ENCODE measurements at places on chromosomes 1 and 21.

DNA sequence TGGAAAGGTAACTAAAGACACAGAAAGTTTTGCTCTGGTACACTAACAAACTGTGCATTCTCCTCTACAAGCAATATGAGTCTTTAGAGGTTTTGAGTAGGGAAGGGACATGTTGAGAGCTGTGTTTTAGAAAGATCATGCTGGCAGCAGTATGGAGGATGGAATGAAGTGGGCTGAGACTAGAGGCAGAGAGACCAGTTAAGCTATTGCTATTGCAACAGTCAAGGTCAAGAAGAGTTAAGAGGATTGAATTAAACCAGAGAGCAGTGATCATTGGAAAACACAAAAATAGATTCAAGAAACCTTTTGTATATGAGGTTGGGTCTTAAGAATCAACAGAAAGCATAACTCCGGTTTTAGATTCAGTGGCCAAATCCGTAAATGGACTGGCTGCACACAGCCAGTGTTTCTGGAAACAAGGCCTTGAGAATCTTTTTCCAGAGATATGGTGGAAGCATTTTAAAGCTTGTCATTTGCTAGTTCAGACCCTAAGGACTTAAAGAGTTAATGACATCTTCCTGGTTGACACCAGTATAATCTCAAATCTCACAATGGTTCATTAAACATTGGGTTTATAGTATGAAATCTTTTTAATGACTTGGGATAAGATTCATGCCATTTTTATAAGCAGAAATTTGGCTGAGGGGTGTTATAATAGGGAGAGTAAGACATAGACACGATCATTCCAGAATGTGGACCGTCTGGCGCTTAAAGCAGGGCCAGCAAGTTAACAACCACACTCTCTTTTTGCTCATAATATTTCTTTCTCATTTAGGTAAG is 177.9 kb downstream of the NR5A2 start:
- DNase-seq: no peak

DNA sequence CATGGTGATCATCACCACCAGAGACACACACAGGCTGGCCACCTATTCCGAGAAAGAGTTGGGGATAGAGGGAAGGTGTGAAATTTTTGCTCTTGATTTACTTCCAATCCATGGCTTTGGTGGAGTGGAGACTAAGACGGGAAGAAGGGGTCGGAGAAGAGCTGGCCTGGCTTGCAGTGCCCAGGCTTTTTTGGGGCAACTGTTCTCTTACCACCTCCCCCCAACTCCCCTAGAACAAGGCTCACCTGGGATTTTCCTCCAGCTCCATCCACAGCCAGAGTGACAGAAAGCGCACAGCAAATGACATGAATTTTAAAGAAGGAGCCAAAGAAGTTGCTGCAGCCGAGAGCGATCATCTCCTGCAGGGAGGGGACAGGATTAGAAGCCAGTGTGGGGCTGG is 16.0 kb downstream of the SLC26A9 start:
- no peak for DNase-seq

- DNase-seq: peak; percentile 84
Measured at GRCh38 chr1:52056163-52056936, at the start of gene BTF3L4. Gene BTF3L4, plus strand, starts transcription at chr1:52056295. Its CDS starts 3,553 bp downstream, at chr1:52059848.

GRCh38 chr1:239386453-239387303 is at the start of gene CHRM3:
Gene CHRM3, plus strand, starts transcription at chr1:239386568. Its CDS starts 520,884 bp downstream, at chr1:239907452.
- no peak for DNase-seq

- no peak for DNase-seq
Measured at GRCh38 chr1:180909462-180909976, 3.2 kb upstream of the KIAA1614 start.

GRCh38 chr1:92567211-92567868 is 80.6 kb upstream of the GFI1 start:
- DNase-seq: no peak

DNA sequence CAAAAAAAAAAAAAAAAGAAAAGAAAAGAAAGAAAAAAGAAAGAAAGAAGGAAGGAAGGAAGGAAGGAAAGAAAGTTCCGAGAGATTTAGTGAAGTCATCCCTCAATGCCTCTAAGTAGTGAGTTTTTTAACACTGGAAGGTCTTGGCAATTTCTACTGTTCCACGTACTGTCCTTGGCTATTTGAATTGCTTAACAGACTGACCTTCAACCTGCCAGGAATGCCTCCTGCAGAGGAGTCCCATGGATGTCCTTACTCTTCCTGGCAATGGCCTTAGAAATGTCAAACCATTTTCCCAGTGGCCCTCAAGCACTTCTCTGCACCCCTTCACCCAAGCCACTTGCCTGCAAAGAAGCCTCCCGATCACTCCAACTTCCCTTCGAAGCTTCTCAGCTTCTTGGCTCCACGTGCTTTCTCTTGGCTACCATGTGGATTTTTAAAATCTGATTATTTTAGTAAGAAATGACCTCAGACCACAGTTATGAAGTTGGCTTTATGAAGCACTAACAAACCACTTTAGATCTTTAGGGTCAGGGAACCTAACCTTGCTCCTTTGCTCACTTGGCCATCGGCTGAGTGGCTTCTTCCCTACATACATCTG is 43.7 kb upstream of the ABCG1 start:
- DNase-seq: no peak

DNA sequence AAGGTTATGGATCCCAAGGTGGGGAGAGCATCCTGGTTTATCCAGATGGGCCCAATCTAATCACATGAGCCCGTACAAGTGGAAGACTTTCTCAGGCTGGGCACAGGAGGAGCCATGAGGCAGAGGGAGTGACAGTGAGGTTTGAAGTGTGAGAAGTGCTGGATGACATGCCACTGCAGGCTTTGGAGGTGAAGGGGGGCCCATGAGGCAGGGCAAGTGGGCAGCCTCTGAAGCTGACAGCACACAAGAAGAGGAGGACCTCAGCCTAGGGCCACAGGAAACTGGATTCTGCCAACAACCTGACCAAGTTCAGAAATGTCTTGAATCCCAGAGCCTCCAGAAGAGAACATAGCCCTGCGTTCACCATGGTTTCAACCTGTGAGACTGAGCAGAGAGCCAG is 311.6 kb downstream of the DISC1 start:
- no peak for DNase-seq

- DNase-seq: no peak
Measured at GRCh38 chr1:3052501-3052900, 16.5 kb upstream of the PRDM16 start.

DNA sequence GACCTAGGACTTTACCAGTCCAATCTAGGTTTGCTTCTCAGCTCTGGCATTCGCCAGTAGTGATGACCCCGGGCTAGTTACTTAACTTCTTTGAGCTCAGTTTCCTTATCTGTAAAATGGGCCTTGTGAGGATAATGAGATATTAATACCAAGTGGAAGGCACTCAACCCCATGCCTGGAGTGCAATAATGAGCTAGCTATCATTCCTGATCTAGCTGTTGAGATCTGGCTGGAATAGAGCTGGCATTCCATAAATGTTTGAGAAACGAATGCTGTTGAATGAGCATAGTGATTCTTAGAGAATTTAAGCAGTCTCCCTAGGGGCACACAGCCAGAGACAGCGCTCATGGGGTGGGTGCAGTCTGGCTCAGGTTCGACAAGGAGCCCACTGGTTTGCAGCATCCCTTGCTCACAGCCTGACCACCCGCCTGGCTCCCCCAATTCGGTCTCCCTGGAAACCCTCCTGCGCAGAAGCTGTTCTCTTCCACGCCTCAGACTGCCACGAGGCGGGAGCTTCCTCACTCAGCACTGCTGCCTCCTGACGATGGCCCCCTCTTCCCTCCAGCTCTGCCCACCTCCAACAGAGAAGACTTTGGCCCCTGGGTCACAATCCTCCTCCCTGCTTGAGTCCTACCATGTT is 32.5 kb downstream of the DHCR24 start:
- DNase-seq: no peak

GRCh38 chr1:1324084-1324523 is 356 bp downstream of the INTS11 start:
- no peak for DNase-seq

- no peak for DNase-seq
Measured at GRCh38 chr21:46347203-46347550, 23.2 kb downstream of the PCNT start.

- DNase-seq: no peak
Measured at GRCh38 chr1:238089615-238090014, 198.9 kb upstream of the ZP4 start.

- no peak for DNase-seq
Measured at GRCh38 chr1:119984771-119985170, 84.7 kb downstream of the NOTCH2 start.

DNA sequence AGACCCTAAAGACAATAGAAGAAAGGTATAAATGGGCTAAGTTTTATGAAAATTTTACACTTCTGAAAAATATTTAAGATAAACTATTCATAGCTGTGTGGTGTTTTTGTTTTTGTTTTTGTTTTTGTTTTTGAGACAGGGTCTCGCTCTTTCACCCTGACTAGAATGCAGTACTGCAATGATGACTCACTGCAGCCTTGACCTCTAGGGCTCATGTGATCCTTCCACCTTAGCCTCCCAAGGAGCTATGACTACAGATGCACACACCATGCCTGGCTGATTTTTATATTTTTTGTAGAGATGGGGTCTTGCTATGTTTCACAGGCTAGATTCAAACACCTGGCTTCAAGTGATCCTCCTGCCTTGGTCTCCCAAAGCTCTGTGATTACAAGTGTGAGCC is 66.6 kb downstream of the PUM1 start:
- DNase-seq: no peak

GRCh38 chr1:191151321-191151807 is 673.7 kb upstream of the BRINP3 start:
- no peak for DNase-seq

All from activated CD4-positive, CD25-positive, alpha-beta regulatory T cell treated with anti-CD3 and anti-CD28 coated beads, Interleukin-2, amount 50 U/mL, for 16 hours (primary cell).